ENCODE measurements at places on chromosomes 5 and 9. TPM values are rescaled to one million over a fixed set of nuclear protein-coding genes. Genes with fewer than 3 reads are reported as not detected.
A peak's percentile ranks its signal among the peaks of the same experiment; 100 is the strongest.

GRCh38 chr5:121744577-121744976 is 107.1 kb upstream of the FTMT start:
- no peak for DNase-seq

DNA sequence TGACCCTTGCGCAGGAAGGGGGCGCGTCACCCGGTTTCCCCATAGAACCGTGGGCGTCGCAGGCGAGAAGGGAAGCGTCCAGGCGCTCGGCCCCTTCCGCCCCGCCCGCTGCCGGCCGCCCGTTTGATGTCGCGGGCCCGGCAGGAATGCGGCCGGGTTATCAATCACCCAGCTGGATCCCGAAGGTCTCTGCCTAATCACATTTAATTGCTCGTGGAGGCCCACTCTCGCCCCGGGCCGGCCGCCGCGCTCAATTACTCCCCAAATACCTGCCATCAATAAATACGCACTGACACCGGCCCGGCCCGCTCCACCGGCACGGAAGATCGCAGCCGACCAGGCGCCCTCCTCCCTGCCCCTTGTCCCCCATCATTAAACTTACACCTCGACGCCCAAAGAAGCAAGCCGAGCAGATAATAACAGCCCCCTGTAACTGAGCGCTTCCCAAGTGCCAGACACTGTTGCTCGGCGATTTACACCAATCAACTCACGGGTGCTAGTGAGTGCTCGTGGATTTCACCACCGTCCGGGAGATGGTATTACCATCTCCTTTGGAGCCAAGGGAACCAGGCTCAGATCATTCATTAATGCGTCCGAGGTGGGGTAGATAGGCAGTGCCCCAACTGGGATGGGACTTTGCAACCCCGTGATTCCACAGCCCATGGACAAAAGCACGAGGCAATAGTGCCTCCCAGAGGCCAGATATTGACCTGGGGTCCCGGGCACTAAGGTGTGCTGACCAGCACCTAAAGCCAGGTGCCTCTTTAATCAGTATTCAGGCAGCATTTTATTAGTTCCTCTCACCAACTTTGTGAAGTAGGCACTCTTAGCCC is 11.3 kb downstream of the MSX2 start:
- no peak for DNase-seq

DNA sequence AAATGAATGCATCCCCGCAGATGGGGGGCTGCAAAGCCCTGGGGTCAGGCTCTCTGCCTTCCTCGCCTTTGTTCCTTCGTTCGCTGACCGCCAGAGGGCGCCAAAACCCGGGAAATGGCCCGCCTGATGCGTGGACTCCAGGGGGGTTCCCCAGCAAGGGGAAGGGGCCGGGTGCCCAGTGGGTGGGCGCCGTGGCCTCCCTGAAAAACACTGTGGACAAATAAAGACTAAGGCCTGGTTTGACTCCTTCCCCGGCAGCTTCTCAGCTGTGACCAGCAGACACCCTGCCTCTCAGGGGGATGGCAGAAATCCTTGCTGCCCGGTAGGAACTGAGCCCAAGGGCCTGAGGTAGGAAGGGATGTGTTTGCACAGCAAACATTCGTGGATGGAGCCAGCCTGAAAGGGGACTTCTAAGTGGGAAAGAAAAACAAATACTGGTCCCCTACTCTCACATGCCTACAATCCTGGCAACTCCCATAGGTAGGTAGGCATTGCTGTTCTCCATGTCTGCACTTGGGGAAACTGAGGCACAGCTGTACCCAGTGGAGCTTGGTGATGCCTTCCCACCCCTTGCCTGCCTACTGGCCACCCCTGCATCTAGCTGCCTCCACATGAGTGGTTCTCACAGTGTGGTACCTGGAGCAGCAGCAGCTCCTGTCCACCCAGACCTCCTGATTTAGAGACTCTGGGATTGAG is 57.7 kb downstream of the DUSP1 start:
- DNase-seq, result peak; percentile 77

DNA sequence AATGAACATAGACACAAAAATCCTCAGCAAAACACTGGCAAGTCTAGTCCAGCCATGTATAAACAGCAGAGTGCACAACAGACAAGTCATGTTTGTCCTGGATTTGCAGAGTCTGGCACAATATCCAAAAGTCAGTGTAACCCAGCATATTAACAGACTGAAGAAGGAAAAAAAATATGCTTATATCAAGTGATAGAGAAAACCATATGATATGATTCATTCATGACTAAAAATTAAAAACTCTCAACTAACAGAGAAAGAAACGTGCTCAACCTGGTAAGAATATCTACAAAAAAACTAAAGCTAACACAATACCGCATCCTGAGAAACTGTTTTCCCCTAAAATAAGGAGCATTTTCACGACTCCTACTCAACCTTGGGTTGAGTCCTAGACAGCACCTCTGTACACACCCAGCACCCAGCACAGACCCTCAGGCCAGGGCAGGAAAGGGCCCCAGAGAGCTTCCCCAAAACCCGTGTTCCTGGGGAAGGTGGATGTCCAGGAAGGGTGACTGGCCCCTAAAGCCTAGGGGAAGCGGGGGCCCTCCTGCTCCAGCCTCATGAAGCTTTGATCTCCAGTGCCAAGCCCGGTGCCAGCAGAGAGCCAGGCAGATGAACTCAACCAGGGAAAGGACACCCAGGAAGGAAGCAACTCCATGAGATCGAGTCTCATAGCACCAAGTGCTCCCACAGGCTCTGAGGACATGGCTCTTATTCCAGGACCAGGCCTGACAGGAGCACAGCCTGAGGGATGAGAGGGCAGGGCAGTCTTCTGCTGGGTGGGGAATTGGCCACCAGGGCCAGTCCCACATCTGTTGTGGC is 38.9 kb downstream of the ADAMTS2 start:
- DNase-seq, result no peak

GRCh38 chr9:15157381-15157780 is 149.6 kb downstream of the TTC39B start:
- DNase-seq, result no peak

- DNase-seq, result no peak
Observed at GRCh38 chr9:126173401-126173800, 153.2 kb upstream of the MVB12B start.

- DNase-seq, result no peak
Observed at GRCh38 chr5:87116825-87117512, 150.7 kb upstream of the RASA1 start.

DNA sequence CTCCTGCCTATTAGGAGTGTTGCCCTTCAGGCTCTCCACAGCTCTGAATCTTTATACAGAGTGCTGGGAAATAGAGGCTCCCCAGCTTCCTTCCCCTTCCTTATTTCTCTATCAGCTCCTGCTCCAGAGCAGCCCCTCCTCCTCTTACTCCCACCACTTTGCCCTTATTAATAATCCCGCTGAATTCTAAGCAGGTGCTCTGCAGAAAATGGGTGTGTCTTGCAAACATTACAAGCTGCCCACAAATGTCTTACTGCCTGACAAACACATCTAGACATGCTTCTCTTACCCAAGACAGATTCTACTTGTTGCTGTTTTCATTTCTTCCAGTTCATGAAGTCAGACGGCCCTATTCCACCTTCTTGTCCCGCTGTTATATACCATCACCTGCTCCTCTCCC is 6.4 kb downstream of the PHF24 start:
- no peak for DNase-seq

DNA sequence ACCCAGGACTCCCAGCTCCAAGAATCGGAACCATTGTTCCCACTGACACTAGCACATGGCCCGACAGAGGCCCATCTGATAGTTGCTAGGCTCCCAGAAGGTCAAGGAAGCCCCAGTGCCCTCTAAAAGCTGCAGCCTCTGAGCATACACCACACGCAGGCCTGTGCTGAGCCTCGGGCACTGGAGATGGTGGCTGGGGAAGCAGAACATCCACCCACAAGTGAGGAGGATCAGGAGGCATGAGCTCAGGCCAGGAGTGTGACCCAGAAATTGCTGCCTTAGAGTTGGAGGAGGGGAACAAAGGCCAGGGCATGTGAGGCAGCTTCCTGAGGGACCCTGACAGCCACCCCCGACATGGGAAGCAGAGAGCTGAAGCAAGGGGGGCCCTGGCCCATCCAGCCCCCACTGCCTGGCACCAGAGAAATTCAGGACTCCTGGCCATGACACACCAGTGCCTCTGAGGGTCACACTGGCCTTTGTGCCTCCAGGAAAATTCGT is 21.4 kb downstream of the IPPK start:
- no peak for DNase-seq

DNA sequence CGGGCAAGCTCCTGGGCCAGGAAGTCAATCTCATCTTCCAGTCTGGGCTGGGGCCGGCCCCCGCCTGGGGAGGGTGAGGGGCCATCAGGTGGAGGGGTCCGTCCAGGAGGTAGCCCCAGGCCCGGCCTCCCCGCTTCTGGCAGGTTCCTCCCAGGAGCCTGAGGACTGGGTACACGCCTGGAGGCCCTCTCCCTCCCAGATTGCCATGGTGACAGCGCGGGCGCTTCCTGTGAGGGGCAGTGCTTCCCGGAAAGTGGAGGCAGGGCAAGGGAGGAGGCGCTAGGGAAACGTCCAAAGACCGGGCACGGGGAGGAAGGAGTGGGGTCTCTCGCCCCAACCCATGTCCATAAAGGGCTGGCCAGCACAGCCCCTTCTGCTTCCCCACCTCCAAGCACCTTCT is 4.9 kb downstream of the NPDC1 start:
- DNase-seq, result no peak

DNA sequence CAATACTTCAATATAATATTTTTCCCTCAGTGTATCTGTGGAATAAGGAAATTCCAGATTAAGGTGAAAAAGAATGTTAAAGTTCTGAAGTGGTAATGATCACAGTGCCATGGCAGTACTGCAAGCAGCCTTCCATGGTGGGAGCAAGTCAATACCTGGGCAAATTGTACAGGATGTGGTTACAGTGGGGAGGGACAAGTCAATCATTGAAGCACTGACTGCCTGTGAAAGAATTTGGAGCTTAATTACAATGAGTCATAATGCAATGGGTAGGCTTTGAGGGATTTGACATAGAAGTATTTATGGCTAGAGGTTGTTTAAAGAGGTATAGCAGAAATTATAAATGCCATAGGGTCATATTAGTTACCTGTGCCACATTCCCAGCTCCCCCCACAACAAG is 786.5 kb upstream of the ACO1 start:
- DNase-seq, result no peak

GRCh38 chr5:163529698-163530097 is 24.3 kb downstream of the MAT2B start:
- DNase-seq, result no peak

DNA sequence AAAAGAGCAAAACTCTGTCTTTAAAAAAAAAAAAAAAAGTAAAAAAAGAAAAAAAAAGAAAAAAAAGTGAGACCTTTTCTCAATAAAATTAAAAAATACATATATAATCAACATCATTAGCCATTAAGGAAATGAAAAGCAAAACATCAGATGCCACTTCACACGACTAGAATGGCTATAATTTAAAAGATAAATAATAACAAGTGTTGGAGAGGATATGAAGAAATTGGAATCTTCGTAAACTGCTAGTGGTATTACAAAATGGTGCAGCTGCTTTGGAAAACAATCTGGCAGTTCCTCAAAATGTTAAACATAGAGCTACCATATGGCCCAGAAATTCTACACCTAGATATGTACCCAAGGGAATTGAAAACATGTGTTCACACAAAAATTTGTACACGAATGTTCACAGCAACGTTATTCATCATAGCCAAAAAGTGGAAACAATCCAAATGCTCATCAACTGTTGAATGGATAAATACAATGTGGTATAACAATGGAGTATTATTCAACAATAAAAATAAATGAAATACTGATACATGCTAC is 45.3 kb upstream of the SIL1 start:
- DNase-seq, result no peak

GRCh38 chr9:14270358-14271092 is 43.4 kb downstream of the NFIB start:
- no peak for DNase-seq

DNA sequence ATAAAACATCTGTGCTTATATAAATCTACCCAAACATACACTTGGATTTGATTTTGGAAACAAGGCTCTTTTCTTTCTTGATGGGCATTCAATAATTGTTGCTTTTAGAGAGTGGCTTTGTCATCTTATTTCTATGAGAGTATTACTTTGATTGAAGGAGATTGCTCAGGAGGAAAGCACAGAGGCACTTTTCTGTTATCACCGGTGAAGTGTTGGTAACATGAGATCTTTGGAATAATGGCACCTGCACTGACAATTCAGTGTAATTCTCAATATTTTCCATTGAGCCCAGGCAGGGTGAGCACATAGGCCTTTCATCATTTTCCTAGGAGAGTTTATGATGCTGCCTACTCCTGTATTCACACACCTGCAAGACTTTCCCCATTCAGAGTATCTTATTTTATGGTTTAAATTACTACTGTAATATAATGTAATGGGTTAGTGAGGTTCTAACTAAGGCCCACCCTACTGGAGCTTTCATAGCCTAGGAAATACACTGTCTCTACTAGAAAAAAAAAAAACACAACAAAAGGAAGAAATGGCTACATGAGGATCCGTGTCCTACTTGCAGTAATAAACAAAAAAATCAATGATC is 244.3 kb downstream of the DENND1A start:
- DNase-seq, result no peak

DNA sequence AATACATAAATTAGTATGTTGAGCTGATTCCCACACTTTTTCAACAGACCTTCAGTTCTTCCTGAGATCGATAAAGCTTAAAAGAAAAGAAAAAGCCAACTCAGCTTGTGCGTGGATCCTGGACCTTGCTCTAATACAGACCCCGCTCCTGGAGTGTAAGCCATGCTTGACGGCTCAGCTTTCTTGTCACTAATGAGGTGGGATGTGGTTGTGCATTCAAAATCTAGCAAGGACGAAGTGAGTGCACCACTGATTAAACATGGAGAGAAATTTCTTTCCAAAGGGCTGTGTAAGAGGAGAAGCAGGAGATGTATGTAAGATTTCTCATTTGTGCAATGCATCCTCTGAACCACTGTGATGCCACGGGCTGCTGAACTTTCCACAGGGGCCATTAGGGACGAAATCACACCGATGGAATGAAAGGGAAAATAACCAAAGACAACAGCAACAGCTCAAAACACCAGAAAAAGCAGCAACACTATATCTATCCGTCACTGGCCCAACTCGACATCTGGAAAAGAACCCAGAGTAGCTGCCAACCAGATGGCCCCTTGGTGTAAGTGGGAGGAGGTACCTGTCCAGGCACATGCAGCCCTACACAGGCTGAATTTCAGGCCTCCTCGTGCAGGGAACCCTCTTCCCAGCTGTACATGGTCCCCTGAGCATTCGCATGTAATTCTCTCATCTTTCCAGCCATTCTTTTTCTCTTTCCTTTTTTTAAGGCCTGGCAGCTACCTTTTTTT is 178.9 kb downstream of the SREK1 start:
- DNase-seq, result no peak

DNA sequence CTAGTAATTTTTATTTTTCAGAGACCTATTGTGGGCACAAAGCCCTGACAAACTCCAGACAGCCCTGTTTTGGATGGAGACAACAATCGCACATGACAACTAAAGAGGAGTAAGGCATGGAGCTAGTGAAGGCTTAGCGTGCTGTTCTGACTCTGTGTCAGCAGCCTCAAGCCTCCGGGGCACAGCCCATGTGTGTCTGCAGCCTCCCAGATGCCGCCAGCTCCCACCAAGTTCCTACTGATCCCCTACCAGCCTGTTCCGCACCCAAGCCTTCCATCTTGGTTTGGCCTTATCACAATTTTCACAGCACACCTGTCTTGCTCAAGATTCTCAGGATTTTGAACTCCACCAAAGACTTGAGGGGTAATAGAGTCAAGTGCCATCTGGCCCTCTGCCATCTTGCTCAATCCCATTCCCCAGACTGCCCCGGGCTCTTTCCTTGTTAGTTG is 70.3 kb upstream of the SH3PXD2B start:
- DNase-seq, result no peak

- DNase-seq, result no peak
Observed at GRCh38 chr5:2382776-2383697, 368.4 kb downstream of the IRX2 start.

Gene ADCY2
- 0.40 TPM for total RNA-seq

Gene KLF9
- total RNA-seq, result 50.9 TPM

Gene PDCD1LG2
- total RNA-seq, result 2.4 TPM

Gene C8G
- total RNA-seq, result 1.1 TPM

Gene FIBCD1
- total RNA-seq, result 0.59 TPM

Measured in Right ventricle myocardium superior (tissue), 1 donor.